ENCODE measurements at places on chromosomes 12 and 14.
A peak's percentile ranks its signal among the peaks of the same experiment; 100 is the strongest.

- no peak for DNase-seq
Measured at GRCh38 chr12:117875744-117876435, 92.9 kb downstream of the KSR2 start.

DNA sequence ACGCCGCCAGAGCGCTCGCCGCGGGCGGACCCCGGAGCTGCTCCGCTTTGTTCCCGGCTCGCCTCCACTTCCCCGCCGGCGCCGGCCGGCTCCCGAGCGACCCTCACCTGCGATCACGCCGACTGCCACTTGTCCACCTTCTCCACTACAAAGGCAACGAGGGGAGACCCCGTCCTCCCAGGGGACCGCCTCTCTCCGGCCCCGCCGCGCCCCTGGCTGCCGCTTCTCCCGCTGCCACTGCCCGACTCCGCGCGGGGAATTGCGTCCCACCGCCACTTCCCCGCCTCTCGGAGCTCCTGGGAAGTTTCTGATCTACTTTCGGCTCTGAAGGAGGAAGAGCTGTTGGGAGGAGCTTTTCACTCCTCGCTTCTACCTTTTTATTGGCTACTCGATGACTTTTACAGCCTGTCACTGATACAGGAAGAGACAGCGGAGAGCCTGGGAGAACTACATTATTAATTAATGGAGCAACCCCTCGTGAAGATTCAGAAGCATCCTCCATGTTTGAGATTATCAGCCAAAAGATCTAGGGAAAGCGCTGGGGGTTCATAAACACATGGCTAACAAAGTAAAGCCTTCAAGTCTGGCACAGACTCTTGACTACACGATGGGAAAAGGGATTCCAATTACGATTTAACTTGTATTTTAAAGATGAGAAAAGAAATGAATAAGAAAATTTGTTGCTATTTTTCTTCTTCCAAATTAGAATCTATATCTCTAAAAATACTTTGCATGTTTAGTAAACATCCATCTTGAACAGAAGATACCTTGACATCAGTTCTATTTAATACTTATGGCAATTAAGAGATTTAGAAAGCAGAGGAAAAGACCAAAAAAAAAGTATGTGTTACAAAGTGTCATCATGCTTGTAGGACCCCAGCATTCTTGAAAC, at the start of gene BAZ1A:
Gene BAZ1A (minus strand): TSS at position 330 of the 892 bp plus-strand sequence. CDS start 756 bp downstream, outside the sequence.
- DNase-seq = peak; percentile 51

DNA sequence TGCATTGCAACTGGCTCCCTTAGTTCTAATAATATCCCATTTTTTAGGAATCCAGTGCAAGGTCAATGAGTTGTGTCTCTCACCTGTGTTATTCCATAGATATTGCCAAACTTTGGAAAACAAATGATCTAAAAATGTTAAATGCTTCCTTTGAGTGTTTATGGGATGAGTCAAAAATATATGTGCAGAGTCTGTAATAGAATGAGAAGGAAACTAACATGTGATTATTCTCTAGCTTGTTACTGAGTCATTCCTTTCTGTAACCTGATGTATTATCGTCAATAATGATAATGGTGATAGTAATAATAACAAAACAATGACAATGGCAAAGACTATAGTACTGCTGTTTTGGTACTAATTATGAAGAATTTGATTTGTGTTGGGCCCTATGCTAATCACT, 11.5 kb downstream of the ACSS3 start:
- DNase-seq = no peak

DNA sequence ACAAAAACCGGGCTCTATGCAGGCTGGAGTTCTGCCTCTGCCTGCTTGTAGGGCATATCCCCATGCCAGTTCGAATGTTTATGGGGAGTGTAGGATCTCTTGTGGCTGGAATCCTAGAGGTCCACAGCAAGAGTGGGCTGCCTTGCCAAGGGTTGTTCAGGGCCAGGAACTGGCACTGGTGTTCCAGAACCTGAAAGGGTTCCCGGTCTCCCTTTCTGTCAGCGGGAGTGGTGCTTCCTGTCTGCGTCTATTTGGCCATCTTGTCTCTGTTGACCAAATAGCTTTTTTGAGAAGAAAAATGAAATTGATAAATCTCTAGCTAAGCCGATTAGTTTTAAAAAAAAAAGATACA, 17.8 kb downstream of the OLR1 start:
- DNase-seq = no peak

DNA sequence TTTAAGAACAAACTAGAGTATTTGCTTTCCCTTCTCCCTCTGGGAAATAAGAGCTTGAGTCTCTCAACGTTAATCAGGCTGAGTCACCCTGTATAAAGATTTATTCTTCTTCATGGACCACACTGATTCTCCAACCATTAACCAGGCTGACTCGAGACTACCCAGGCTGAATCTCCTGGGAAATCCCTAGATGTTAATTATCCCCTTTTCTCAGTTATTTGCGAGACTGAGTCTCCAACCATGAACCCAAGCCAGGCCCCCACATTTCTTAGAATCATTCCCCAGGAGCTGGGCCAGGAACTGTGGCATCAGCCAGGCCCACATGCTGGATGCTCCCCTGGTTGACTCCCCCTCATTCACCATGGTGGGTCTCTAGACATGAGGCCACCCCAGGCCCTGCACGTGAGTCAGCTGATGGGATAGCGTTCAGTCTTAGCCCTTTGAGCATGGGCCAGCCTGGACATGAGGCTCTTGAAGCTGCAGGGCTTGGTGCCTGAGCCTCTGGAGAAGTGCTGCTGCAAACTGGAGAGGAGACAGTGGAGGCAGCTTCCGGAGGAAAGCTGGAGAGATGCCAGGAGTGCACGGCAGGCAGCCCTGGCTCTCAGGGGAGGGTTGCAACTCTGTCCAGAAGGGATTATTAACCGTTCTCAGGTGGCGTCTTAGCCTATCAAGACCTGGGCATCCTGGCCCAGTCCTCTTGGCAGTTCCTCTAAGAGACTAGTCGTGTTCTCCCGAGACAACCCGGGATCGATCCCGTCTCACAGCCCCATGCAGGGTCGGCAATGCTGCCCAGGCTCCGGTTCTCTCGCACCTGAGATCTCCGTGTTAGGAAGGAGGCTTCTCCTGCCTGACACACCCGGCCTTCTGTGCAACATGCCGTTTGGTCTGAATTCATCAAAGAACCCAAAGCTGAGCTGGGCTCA, 296.6 kb downstream of the ADGRD1 start:
- no peak for DNase-seq

GRCh38 chr14:104248203-104249055, 110.0 kb downstream of the KIF26A start:
- no peak for DNase-seq

DNA sequence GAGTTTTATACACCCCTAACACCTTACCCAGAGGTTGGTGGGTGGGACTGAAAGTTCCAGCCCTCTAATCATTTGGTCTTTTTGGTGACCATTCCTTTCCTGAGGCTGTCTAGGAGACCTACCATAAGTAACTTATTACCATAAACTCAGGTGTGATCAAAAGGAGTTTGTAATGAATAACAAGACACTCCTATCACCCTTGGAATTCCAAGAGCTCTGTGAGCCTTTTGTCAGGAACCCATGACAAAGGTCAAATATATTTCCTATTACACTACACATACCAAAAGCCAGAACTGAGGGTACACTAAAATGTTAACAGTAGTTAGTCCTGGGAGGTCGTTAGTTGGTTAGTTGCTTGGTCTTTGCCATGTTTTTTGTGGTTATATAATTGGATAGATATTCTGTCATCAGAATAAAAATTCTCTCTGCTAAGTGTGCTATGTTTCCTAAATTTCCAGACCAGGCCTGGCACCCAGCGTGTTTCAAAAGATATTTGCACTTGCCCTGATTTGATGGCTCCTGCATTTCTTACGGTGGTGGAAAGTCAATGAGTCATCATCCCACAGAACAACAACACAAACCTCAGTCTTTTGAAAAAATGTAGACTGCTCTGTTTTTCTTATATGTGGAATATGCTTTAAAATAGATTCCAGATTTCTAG, 27.0 kb upstream of the AKAP5 start:
- peak; percentile 59 for DNase-seq

GRCh38 chr12:65269603-65270002, 8.9 kb upstream of the MSRB3 start:
- DNase-seq = no peak

GRCh38 chr12:97960741-97961608, 498.4 kb downstream of the RMST start:
- no peak for DNase-seq

DNA sequence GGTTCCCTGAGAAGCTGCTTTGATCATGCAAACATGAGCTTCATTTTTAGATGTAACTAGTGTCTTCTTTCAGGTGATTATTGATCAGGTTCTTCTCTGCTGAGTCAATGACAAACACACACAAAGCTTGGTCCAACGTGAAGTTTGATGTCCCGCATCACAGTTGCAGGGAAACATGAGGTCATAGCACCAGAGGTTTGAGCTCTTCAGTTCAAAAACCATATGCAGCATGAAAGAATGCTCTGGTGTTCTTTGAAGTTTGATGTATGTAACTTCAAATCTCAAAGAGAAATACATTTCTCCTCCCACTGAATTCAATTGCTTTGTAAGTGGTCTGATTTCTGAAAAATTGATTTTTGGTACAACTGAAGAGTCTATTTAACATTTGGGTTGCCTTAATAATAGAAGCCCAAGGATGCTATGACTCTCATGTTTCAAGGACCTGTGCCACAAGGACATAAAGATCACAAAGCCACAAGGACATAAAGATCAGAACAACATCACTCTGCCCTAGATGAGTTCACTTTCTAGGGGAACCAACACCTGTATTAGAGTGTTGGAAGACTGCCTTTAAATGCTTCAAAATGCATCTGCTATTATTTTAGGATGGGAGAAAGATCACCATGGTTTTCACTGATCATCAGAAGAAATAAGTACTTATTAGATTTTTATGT, 31.1 kb upstream of the AMIGO2 start:
- no peak for DNase-seq
